Stomach (tissue), 19 donors: ENCODE measurements at places on chromosomes 5 and 9.

- DNase-seq, result no peak
Measured at GRCh38 chr5:107247427-107247826, 423.3 kb downstream of the EFNA5 start.

DNA sequence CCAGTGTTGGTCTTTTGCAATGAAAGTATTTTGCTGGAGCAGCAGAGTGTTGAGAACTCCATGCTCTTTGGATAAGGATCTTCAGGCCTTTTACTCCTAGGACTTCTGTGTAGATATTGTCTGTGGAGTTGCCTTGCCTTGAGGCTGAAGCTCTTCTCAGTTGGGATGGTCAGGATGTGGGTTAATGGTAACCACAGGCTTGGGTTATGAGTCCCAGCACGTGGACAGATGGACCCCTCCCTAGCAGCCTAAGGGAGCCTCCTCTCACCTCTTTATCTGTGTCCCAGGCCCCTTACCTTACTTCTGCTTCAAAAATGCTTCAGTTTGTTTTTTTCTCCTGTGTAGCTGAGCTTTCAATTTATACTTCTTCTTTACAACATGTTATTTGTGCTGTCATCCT lies 109.9 kb downstream of the MEGF10 start:
- DNase-seq, result no peak

GRCh38 chr9:95572381-95573151 lies 55.8 kb upstream of the PTCH1 start:
- DNase-seq, result no peak

DNA sequence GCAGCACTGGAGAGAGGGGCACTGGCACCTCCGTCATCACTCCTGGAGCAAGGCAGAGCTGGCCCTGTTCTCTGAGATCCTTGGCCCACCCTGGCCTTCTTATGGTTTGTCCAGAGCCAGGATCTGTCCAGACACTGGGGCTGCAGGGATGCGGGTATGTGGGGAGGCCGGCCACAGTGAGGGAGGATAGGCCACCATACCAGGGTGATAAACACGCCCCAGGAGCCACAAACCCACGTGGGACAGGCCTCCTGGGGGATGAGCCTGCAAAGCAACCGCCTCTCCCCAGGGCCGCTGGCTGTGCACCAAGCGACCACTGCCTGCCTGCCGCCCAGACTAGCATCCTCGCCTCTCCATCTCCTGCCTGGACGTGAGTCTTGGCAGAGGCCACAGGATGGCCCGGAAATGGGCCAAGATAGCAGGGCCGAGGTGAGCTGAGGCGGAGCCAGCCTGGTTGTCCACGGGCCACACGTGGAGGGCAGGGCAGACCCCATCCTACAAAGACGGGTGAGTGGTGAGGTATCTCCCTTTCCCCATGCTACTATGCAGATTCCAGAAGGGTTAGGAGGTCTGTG lies 4.5 kb downstream of the OBP2A start:
- no peak for DNase-seq

- DNase-seq, result no peak
Measured at GRCh38 chr5:74040065-74040551, 414.1 kb downstream of the ARHGEF28 start.

- no peak for DNase-seq
Measured at GRCh38 chr9:16501141-16501540, 369.3 kb downstream of the BNC2 start.

DNA sequence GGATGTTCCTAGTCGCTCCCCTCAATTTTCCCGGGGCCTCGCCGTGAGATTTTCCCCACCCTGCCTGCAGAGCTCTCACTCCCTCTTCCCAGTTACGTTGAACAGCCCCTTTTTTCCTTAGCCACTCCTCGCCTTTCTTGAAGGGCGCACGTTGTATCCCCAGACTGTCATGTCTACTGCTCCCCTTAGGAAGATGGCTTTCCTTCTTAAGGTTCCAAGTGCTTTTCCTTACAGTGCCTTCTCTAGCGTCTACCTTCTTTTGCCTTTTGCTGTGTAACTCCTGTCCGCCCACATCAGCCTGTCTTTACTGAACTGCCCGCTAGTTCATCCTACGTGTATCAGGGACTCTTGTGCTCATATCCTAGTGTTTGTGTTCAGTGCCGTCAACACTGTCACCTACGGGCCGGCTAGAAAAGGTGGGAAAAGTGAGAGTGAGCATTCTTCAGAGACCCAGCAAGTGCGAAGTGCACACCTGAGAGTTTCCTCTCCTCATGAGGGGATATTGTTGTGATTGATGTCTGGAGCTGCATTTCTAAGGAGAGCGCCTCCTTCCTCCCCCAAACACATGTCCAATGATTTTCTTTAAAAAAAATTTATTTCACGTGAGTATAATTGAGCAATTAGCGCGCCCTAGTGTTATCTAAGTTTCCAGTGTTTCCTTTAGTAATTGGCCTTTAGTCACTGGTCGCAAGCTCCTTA lies 764 bp downstream of the CAMLG start:
- DNase-seq, result no peak

DNA sequence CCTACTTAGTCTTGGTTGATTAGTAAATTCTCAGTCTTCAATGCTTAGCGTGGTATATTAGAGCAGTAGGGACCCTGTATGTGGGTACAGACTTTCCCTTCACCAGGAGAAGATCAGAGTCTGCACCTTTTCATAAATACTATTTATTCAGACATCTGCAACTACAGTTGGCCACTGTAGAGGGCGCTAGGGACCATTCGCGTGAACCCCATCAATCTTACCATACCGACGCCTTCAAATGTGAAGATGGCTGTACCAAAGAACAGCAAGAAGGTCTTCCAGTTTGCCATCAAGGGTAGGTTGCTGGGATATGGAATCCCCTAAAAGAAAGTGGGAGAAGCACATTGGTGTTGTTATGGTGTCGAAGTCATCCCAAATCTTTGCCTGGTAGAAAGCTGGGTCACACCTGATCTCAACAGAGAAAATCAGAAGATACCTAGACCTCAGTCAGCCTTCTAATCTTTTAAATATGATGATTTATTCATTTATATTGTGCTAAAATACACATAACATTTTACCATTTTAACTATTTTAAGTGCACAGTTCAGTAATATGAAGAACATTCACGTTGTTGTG lies 19.1 kb downstream of the SLC36A3 start:
- DNase-seq, result no peak

DNA sequence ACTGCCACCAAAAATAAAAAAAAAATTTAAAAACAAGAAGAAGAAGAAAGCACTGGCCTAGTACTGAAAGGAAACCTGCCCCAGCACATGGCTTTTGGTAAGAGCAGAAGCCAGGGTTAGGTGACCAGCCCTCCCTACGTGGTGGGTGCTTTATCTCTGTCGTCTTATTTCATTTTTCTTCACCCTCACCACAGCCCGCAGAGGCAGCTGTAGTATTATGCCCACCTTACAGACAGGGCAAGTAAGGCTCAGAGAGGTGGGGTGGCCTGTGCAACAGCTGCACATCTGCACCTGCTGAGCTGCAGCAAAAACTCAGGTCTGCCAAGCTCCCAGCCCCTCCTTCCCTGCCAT lies 140.8 kb upstream of the LMX1B start:
- no peak for DNase-seq

DNA sequence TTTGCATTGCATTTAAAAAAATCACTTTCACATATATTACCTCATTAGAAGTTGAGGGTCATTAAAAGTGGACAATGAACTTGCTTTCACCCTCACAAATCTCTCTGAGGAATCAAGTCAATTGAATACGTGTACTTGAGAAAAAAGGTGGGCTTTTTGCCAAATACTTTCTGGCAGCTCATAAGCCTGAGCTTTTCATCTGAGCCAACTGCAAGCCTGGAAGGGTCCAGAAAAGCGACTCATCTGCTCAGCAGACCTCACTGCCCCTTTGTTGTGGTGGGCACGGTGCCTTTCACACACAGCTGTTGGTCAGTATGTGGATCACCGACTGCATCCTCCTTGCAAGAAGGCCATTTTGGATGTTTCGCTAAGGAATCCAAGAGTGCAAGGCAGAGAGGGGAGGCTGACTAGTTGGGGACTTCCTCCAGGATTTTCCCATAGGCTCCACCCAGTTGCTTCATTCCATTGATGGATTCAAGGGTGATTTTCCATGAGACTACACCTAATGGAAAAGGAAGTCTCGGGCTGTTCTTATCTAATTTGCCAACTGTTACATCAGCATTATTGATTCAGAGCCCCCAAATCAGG lies 564.7 kb downstream of the PDE4D start:
- peak; percentile 76 for DNase-seq

GRCh38 chr9:92525306-92525705 lies 10.5 kb downstream of the ECM2 start:
- DNase-seq, result no peak
